ENCODE measurements at places on chromosomes 12 and 14. TPM values are rescaled to one million over a fixed set of nuclear protein-coding genes. Genes with fewer than 3 reads are reported as not detected.

Gene CBLN3
- total RNA-seq: 5.5 TPM

Gene LRIG3
- 33.5 TPM for total RNA-seq

Gene NXPH4
- 4.0 TPM for total RNA-seq

Gene CSAD
- total RNA-seq: 11.0 TPM

Gene LALBA
- not detected for total RNA-seq

Gene PLEK2
- 8.7 TPM for total RNA-seq

Gene PGF
- total RNA-seq: 3.5 TPM

Gene CD69
- total RNA-seq: 0.11 TPM

Gene PPM1A
- total RNA-seq: 36.5 TPM

Gene MEG3
- total RNA-seq: 81.9 TPM

Gene FSCB
- total RNA-seq: 0.12 TPM

Gene FZD10
- total RNA-seq: under 0.01 TPM

Gene PARP2
- total RNA-seq: 22.1 TPM

Gene LUM
- total RNA-seq: 186 TPM

Gene GYS2
- not detected for total RNA-seq

Gene MAP3K9
- 1.4 TPM for total RNA-seq

Gene MAP1LC3B2
- total RNA-seq: 0.22 TPM

Gene AVPR1A
- total RNA-seq: 0.37 TPM

Gene SOX5
- total RNA-seq: 18.2 TPM

Gene ZFHX2
- total RNA-seq: 0.62 TPM

Gene DEPDC4
- total RNA-seq: 3.2 TPM

Gene FOXN4
- total RNA-seq: not detected

Gene CLEC4D
- total RNA-seq: not detected

Gene FAR2
- 9.9 TPM for total RNA-seq

Gene ALG10B
- total RNA-seq: 4.0 TPM

Gene TBX3
- 160 TPM for total RNA-seq

Gene TAPBPL
- 7.1 TPM for total RNA-seq

Gene OAS2
- total RNA-seq: 0.77 TPM

Gene SLC17A8
- not detected for total RNA-seq

Gene RNASE1
- total RNA-seq: 0.22 TPM

Gene RNF212B
- total RNA-seq: not detected

Gene ANHX
- total RNA-seq: not detected

Gene PTPRR
- total RNA-seq: 2.2 TPM

Gene LRRIQ1
- 0.62 TPM for total RNA-seq
